ENCODE measurements at places on chromosomes 7 and 10. TPM values are rescaled to one million over a fixed set of nuclear protein-coding genes. Genes with fewer than 3 reads are reported as not detected.

Gene GPR141
- total RNA-seq = 5.6 TPM

Gene SFMBT2
- 0.05 TPM for total RNA-seq

Gene TRUB1
- total RNA-seq = 31.1 TPM

Gene KLF14
- not detected for total RNA-seq

Gene LDB1
- 55.8 TPM for total RNA-seq

Gene WNT8B
- not detected for total RNA-seq

Gene ZNF786
- total RNA-seq = 8.6 TPM

Gene ANKRD7
- not detected for total RNA-seq

Measured in airway epithelial cell (primary cell).